Suprapubic skin (tissue), 4 donors: ENCODE measurements at places on chromosomes 11 and 22. TPM values are rescaled to one million over a fixed set of nuclear protein-coding genes. Genes with fewer than 3 reads are reported as not detected.

- peak; percentile 24 for DNase-seq
Measured at GRCh38 chr22:49406047-49406650, 421.5 kb downstream of the BRD1 start.

FOXRED2 gene
- total RNA-seq, result 11.9 TPM

GRCh38 chr22:29475550-29475949 lies 4.5 kb upstream of the NEFH start:
- no peak for DNase-seq

TRIM44 gene
- 34.9 TPM for total RNA-seq

DNA sequence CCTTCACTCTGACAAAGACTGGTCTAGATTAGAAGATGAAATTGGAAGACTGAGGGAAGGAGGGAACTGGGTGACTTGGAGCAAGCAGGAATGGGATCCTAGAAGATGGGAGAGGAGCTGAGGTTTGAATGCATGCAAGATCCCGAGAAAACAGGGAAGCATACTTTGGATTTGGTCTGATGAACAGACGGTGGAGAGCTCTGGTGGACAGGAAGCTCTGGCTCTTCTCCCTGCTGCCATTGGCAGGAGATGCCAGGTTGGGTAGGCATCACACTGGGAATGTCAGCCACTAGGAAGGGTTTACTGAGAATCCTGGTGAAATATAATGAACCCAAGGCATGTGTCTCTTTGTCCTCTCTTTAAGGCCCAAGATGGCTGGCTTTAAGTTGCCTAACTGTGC lies 16.5 kb downstream of the NAV2 start:
- no peak for DNase-seq

- DNase-seq, result no peak
Measured at GRCh38 chr11:3879216-3879966, 23.9 kb downstream of the STIM1 start.

OR52I1 gene
- not detected for total RNA-seq

- DNase-seq, result no peak
Measured at GRCh38 chr11:44992181-44992582, 41.5 kb upstream of the TP53I11 start.

PRAME gene
- total RNA-seq, result not detected

DNA sequence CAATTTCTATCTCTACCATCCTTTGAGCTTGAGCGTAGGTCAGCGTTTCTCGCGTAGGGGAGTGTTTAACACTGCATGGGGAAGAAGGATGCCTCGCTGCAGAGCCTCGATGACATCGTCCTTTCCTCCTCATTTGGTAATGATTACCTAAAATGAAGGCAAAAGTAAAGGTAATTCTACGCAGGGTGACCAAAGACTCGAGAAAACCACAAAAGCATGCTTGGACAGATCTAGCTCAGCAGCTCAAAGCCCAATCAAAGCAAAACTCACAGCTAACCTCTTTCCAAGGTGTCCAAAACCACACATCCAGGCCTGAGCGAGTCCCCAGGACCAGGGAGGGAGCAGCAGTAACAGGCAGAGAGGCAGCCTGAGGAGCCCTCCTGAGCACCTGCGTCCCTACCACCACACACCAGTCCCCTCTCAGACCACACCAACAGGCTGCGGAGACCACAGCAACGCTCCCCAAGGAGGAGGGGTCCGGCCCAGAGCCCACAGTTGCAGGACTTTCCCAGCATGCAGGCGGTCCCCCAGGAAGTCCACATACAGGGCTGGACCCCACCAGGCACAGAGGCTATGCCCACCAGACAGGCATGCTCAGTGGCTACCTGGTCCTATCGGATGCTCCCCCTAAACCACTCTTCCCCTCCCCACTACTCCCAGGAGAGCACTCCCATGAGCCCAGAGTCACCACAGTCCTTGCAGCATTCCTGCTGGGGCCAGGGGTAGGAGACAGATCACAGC lies 3.3 kb downstream of the BRD1 start:
- DNase-seq, result no peak

DNA sequence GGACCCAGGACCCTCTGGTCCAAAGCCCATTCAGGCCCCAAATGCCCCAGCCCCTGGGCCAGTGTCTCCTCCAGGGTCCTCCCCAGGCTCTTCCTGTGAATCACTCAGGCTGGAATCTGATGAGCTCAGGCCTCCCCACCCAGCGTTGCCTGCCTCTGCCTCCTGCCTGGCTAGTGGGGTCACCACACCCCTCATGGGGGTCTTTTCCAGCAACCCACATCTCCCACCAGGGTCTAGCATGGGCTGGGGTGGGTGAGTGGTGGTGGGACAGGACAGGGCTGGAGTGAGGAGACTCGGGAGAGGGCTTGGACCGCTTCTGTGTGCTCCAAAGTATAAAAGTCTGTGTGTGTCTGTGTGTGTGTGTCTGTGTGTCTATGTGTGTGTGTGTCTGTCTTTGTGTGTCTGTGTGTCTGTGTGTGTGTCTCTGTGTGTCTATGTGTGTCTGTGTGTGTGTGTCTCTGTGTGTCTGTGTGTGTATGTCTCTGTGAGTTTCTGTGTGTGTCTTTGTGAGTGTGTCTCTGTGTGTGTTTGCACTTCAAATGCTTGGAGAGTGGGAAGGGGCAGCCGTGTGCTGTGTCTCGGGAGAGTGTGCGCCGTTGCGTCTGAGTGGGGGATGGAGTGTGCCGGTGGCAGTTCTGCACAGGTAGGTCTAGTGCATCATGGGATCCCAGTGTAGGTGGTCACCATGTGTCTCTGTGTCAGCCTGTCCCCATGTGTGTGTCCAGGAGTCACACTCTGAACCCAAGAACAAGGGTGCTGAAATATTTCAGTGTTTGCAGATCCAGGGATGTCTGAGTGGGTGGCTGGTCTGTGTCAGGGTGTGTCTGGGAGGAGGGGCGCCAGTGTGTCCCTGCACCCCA lies 8.8 kb downstream of the RIN1 start:
- DNase-seq, result peak; percentile 73
